B cell (primary cell): ENCODE measurements at places on chromosomes 4 and X. TPM values are rescaled to one million over a fixed set of nuclear protein-coding genes. Genes with fewer than 3 reads are reported as not detected.

The INTU gene
- total RNA-seq, result not detected in 2 replicates

The ESX1 gene
- total RNA-seq, result not detected in 2 replicates

The SUPT20HL1 gene
- total RNA-seq, result not detected in 2 replicates

The SERTM2 gene
- not detected in 2 replicates for total RNA-seq

The TIGD4 gene
- total RNA-seq, result 0.36 and 0.59 TPM in 2 replicates

The SSX1 gene
- total RNA-seq, result not detected in 2 replicates

The ARX gene
- not detected in 2 replicates for total RNA-seq

The TENM3 gene
- total RNA-seq, result not detected in 2 replicates

The ENOX2 gene
- total RNA-seq, result 18.8 and 21.8 TPM in 2 replicates

The BRS3 gene
- total RNA-seq, result not detected in 2 replicates

The PPM1K gene
- total RNA-seq, result 145 and 146 TPM in 2 replicates

The CT55 gene
- not detected in 2 replicates for total RNA-seq

The CXorf49 gene
- not detected in 2 replicates for total RNA-seq

The RAB28 gene
- total RNA-seq, result 17.4 and 18.7 TPM in 2 replicates

The EVC2 gene
- 1.1 TPM in 2 replicates for total RNA-seq

The CFAP47 gene
- total RNA-seq, result not detected in 2 replicates

The F9 gene
- not detected in 2 replicates for total RNA-seq

The PKD2 gene
- total RNA-seq, result 4.9 and 5.8 TPM in 2 replicates

The RNF212 gene
- 3.8 and 5.9 TPM in 2 replicates for total RNA-seq

The TXK gene
- total RNA-seq, result 0.79 and 2.5 TPM in 2 replicates

The PLP1 gene
- not detected in 2 replicates for total RNA-seq

The CSAG1 gene
- total RNA-seq, result not detected in 2 replicates

The GJB1 gene
- not detected in 2 replicates for total RNA-seq

The MGARP gene
- total RNA-seq, result not detected in 2 replicates

The MMRN1 gene
- total RNA-seq, result 0.22 and 0.49 TPM in 2 replicates
